ENCODE measurements at places on chromosomes 7 and 10.

- no peak for DNase-seq
These were observed 133.3 kb downstream of the SLC25A13 start for GRCh38 chr7:96188591-96188991.

DNA sequence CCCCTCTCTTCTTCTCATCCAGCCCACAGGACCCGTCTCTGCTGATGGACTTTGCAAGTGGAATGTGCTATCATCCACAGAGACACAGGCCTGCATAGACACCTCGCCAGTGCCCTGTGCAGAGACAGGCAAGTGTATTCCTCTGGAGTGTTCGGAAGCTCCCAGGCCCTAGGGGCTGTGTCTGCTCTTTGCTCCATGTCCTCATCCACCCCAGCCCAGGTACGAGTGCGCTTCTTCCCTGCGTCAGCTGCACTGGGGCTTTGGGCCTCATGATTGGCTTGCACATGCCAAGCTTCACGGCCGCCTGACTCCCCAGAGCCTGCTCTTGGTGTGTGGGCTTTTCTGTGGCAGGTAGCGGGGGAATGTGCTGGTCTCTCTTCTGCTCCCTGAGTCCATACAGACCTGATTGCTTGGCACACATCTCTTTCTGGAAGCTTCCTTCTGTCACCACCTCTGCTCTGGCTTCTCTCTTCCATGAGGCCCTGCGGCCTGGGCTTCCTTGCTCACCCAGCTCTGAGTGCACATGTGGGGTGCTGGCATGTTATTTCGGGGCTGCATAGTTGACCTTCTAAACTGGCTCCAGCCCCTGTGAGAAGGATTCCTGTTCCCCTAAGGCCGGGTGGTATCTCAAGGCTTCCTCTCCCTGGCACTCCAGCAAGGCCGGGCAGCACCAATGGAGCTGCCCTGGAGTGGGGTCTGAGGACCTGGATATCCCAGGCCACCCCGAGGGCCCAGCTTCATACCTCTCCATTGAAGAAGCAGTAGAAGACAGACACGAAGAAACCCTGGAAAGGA is 27.8 kb downstream of the CRHR2 start:
- peak; percentile 27 for DNase-seq

DNA sequence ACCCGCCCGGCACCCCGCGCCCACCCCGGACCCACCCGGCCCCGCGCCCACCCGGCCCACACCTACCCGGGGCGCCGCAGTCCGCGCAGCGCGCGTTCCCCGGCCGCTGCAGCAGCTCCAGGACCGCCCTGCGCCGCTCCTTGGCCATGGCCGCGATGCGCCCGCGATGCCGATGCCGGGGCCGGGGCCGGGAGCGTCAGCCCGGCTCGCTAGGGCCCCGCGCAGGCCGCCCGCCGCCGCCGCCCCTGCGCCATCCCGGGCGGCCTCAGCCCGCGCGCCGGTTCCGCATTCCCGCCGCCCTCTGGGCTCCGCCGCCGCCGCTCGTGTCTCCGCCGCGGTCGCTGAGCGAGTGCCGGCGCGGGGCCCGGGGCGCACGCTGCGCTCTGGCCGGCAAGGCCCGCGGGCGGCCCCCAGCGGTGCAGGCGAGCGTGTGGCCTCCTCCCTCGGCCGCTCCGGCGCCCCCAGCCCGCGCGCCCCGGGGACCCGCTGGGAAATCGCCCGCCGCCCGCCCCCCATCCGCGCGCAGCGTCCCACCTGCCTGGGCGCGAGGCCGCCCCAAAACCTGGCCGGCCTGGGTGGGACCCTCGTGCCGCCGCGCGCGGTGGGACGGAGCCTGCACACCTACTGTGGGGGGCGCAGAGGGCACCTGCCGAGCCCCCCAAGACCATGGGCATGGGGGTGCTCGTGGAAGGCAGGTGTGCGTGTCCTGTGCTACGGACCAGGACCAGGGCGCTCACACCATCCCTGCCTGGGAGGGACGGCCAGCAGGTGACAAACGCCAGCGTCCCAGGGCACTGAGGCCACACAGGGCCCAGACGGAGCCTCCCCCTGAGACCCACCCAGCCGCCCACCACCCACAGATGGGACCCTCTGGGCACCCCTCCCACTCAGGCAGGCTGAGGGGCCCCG is at the start of gene ADAP1:
Gene ADAP1, minus strand, starts transcription at position 351 of the 909 bp plus-strand sequence. Its CDS starts 203 bp downstream, at position 148.
- DNase-seq: peak; percentile 79

- no peak for DNase-seq
These were observed 453.4 kb upstream of the CELF2 start for GRCh38 chr10:10564081-10564794.

GRCh38 chr10:27884185-27884641 is 114.7 kb downstream of the ODAD2 start:
- no peak for DNase-seq

DNA sequence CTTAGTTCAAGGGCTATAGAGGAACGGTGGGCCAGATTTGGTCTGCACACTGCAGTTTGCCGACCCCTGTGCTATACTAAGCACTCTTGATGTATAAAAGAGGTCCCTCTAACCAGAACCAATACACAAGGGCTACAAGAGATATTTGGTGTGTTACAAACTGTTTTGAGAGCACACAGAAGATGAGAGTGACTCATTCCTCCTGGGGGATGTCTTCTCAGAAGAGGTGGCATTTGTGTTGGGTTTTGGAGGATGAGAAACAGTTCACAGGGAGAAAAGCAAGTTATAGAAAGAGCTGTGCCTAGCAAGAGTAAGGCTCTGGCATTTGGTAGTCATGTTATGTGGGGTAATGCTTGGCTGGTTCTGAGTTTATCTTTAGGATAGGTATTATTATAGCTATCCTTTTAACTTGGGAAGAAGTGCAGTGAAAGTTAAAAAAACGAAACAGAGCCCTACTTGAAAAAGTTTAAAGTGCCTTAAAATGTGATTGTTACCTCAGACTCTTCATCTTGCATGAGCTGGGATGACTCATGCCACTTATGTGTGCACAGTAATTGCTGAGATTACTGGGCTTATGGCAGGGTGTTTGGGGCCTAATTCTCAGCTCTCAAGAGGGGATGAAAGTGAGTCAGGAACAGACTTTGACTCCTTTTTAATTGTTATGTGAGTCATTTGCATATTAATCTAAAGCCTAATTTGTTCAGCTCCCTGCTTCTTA is 160.4 kb downstream of the KIF20B start:
- no peak for DNase-seq

DNA sequence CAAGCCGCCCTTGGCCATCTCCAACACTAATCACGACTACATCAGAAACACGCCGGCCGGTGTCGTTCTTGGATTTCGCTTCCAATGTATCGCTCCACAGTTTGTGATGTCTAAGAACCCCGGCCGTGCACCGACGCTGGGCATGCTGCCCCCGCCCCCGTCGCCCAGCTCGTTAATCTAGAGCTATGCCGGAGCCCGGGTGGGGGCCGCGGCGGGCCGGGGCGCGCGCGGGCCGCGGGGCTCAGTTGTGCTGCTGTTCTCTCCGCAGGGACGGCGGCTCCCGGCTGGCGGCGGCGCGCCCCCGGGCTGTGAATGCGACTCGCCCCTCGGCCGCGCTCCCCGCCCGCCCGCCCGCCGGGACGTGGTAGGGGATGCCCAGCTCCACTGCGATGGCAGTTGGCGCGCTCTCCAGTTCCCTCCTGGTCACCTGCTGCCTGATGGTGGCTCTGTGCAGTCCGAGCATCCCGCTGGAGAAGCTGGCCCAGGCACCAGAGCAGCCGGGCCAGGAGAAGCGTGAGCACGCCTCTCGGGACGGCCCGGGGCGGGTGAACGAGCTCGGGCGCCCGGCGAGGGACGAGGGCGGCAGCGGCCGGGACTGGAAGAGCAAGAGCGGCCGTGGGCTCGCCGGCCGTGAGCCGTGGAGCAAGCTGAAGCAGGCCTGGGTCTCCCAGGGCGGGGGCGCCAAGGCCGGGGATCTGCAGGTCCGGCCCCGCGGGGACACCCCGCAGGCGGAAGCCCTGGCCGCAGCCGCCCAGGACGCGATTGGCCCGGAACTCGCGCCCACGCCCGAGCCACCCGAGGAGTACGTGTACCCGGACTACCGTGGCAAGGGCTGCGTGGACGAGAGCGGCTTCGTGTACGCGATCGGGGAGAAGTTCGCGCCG is 1.9 kb downstream of the VWC2 start:
- DNase-seq: no peak

- no peak for DNase-seq
These were observed 218.7 kb downstream of the WDR37 start for GRCh38 chr10:1274701-1275544.

GRCh38 chr10:62297857-62298256 is 29.2 kb upstream of the RTKN2 start:
- DNase-seq: no peak

- no peak for DNase-seq
These were observed 315.5 kb downstream of the MAGI2 start for GRCh38 chr7:79137942-79138341.

GRCh38 chr10:70343312-70343711 is 39.1 kb downstream of the LRRC20 start:
- DNase-seq: no peak

- DNase-seq: no peak
These were observed 2.6 kb downstream of the ST7 start for GRCh38 chr7:116955801-116956476.

DNA sequence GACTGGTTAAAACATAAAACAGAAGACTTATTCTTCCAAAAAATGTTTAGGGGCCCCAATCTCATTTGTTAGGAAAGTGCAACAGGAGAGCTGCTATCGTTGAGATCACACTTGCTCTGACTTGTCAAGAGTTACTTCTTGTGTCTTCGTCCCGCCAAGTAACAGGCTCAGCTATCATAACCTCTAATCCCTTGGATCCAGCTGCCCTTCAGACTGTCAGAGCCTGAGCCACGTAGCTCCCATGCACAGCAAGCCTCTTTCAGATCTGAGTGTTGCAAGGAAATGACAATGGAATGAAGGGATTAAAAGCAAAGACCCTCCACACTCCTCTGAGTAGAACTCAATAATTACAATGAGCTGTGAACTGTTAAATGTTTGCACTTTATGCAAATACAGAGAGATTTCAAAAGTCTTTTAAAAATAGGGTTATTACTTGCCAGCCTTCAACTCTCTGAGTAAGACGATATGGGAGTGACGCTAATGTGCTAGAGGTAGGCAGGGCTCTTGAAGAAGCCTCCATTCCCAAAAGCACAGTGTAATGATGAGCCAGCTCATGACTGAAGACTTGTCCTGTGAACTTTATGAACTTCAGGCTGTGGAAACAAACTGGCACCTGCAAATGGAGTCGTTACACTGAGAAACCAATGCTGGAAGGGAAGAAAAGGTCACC is 28.4 kb upstream of the CDK13 start:
- DNase-seq: no peak

DNA sequence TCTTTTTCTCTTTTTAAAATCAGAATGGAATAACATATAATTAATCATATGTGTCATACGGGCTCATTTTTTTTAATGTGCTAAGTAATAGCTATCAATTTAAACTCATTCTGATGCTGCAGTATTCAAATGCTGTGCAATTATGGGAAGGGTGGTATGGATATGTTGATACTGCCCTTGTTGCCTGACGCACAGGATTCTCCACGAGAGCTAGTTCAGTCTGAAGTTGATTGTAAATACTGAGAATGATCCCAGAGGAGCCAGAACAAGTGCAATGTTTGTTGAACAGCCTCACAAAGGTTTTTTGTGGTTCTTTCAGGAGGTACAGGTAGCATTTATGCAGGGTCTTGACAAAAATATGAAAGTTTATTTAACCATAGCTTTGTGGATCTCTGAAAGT is 13.4 kb downstream of the NPY start:
- DNase-seq: no peak

GRCh38 chr7:3301831-3302618 is 973 bp downstream of the SDK1 start:
- DNase-seq: no peak

- no peak for DNase-seq
These were observed 68.5 kb downstream of the CXCL12 start for GRCh38 chr10:44316187-44316921.

GRCh38 chr7:36752026-36752711 is 27.9 kb upstream of the AOAH start:
- DNase-seq: no peak

DNA sequence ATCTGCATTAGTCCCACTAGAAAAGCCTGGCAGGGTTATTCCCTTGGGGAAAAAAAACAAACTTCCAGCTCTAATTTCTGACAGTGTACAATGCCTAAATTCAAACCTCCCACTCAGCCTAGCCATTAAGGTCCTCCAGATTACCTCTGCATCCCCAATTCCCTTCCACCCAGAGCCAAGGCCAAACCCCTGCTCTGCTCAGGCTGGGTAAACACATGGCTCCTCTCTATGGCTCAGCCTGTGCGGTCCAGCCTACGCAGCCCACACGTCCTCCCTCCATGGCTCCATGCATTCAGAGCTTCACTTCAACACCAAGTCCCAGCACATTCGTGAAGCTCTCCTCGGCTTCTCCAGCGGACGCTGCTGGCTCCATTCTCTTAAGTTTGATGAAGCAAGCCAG is 5.2 kb downstream of the DLG5 start:
- no peak for DNase-seq

- DNase-seq: peak; percentile 1
These were observed 35.3 kb downstream of the ANXA11 start for GRCh38 chr10:80170026-80170425.

GRCh38 chr7:68840991-68841390 is 757.3 kb upstream of the AUTS2 start:
- DNase-seq: no peak

- DNase-seq: no peak
These were observed 300.0 kb upstream of the FZD8 start for GRCh38 chr10:35942057-35942456.

DNA sequence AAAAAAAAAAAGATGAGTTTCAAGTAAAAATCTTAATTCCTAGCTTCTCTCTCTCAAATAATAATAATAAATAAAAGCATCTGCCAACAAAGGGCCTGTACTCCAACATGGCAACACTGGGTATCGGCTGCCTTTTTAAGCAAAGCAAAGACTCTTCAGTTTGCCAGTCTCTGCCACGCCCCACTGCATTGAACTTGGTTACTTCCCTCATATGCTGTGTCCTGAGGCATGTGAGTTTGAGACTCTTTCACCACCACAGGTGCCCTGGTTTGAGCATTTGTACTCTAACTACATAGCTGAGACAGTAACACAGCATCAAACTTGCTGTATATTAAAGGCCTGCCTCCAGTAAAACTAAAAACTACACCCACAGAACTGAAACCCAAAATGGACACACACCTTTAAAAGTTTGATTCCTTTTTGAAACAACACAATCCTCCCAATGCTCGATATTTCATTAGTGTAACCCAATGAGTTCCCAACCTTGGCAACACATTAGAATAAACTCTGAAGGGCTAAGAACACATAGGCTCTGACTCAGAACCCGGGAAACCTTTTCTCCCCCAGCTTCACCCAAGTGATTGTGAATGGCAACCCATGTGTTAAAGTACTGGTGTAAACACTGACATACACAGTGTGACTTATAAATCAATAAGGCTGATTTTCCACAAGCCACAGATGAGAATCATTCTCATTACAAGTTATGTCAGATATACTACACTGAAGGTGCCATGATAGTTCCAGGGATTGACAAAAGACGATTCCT is 12.0 kb downstream of the JAZF1 start:
- DNase-seq: peak; percentile 71

All from Peyer's patch (tissue), 4 donors.